ENCODE measurements at places on chromosomes 11 and 22.
A peak's percentile ranks its signal among the peaks of the same experiment; 100 is the strongest.

DNA sequence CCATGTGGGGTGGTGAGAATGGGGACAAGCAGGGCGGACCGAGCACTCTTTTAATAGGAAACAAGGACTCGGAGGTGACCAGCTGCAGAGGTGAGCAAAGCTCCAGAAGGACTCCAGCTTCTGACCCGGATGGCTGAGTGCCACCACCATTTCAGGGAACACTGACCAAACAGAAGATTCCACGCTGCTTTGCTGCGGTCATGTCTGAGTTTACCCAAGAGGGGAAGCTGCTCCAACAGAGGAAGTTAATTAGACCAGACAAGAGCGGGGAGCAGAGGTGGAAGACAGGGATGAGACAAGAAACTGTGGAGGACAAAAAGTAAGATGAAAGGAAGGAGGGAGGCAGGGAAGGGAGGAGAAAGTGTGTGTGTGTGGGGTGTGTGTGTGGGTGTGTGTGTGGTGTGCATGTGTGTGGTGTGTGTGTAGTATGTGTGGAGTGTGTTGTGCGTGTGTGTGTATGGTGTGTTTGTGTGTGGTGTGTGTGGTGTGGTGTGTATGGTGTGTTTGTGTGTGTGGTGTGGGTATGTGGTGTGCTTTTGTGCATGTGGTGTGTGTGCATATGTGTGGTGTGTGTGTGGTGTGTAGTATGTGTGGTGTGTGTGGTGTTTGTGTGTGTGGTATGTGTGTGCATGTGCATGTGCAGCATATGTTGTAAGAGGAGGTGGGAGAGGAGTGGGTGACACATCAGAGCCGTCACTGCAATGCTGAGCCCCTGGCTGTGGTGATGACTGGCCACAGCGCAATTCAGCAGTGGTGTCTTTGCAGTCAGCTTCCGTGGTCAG, 82.2 kb upstream of the AKIP1 start:
- no peak for DNase-seq

DNA sequence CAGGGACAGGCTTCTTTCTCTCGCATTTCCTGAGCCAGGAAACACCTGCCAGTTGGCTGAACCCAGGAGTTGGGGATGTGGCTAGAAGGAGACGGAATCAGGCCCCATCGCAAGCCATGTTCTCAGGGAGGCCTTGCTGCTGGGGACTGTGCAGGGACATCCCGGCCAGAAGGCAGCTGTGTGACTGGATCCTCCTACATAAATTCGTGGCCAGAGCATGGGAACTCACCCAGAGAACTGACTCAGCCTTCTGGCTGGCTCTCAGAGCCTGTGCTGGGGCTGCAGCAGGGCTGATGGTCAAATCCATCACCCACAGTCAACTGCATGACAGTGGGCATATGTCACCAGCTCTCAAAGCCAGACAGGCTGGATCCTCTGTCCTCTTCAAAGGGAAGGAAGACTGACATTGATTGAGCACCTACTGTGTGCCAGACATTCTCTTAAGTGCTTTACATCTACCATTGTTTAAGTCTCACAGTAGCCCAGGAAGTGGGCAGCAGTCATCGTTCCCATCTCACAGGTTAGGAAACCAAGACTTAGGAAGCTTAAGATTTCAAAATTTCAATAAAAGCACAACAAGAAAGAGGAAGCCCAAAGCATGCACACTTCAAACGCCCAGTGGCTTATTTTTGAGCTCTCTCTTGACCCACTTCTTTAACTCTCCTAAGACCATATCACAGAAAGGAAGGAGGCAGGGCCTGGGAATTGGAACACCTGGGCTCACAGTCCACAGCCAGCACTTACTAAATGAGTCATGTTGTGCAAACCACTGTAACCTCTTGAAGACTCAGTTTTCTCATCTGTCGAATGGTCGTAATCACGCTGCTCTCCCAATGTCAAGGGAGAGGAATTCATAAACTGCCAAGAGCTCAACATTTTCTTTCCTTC, 30.9 kb upstream of the CACNG2 start:
- DNase-seq: no peak

DNA sequence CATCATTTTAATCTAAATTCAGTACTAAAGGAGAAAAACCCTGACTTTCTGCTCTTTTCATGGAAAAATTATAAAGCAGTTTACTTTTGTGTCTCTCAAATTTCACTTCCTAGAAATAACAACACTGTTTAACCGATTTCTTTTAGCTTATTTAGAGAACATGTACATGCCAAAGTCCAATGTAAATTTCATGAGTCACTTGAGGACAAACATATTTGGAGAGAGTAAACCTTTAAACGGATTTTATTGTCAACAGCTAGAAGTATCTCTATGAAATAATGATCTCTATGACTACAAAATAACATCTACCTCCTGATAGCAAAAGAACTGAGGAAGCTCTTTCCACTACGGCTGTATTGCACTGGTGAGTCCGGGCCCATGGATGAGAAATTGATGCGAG, 46.3 kb upstream of the SLC22A25 start:
- DNase-seq: no peak

GRCh38 chr11:10744206-10744605, 6.8 kb upstream of the CTR9 start:
- no peak for DNase-seq

DNA sequence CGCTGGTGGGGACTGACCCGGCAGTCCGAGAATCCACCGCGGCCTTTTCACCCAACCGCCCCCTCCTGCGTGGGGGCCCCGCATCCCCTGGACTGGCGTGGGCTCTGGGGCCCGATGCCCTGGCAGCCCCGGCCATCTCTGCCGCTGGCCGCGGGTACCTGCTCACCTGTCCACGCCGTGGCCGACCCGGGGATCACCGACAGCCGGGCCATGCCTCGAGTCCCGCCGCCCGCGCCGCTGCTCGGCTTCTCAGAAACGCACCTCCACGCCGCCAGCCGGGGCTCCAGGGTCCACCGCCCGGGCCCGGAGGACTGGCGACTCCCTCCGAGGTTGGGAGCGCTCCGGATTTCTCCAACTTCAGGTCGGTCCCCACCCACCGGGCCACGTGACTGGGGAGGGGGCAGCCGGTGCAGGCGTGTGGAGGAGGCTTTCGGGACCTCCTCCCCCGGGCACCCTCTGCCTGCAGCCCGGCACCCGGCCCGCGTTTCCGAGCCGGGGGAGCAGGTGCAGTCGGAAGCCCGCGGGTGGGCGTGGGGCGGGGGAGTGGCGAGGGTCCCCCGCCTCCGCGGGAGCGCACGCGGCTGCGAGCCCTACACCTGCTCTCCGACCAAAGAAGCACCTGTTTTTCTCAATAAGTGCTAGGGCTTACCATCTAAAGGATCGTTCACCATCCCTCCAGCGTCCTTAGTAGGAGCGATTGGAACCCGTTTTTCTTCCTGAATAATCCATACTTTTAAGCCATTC, 554 bp upstream of the NRIP3 start:
- peak; percentile 17 for DNase-seq

- no peak for DNase-seq
These were observed 10.5 kb upstream of the MUC2 start for GRCh38 chr11:1064167-1064566.

DNA sequence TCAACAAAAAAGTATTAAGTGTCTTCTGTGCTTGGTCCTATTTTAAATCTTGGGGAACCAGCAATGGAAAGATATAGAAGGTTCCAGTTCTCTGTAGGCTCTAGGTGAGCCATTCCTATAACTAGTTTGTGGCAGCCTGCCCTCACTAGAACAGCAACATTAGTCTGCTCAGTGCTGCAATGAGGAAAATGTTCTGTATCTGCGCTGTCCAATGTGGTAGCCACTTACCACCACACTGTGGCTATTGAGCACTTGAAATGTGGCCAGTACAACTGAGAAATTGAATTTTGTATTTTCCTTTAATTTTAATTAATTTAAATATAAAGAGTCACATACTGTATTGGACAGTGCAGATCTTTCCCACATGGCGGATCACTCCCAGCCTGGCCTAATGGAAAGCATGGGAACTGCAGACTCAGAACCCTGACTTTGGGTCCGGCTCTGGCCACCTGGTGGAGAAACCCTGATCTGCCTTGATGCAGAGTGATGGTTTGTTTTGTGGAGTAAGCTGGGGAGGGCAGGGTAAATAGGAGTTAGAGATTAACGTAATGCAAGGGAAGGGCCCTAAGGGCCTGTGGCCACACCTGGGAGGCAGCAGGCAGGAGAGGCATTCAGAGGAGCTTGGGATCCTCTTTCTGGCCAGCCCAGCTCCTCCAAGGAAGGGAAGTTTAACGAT, 101.0 kb downstream of the ME3 start:
- peak; percentile 63 for DNase-seq

DNA sequence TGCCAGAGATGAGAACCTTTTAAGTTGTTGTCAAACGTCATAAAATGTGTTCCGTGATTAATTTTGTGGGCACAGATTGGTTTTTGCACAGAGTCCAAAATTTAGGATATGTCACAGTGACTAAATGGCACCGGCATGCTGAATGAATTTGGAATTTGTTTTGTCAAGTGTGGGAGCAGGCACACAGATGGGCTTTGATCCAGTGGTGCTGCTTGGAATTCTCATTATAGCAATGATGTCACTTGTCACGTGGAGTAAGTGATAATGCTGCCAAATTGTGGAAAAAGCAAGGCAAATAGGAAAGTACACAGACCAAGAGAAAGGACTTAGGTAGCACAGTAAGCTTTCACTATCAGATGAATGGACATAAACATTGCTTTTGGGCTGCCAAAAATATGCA, 8.0 kb upstream of the LIN7C start:
- DNase-seq: no peak

DNA sequence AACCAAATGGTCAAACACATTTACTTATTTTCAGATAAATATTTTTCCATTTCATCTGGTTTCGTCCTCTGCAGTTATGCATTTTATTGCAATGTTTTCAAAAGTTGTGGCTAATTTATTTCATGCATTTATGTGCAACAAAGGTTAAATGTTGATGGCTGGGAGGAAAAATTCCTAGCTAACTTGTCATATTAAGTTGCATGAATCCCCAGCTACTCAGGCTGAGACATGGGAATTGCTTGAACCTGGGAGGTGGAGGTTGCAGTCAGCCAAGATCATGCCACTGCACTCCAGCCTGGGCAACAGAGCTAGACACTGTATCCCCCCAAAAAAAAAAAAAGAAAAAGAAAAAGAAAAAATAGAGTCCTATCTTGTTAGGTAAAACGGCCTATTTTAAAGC, 1862.4 kb upstream of the RAG2 start:
- no peak for DNase-seq

GRCh38 chr11:71103266-71103665, 149.1 kb downstream of the SHANK2 start:
- DNase-seq: no peak

DNA sequence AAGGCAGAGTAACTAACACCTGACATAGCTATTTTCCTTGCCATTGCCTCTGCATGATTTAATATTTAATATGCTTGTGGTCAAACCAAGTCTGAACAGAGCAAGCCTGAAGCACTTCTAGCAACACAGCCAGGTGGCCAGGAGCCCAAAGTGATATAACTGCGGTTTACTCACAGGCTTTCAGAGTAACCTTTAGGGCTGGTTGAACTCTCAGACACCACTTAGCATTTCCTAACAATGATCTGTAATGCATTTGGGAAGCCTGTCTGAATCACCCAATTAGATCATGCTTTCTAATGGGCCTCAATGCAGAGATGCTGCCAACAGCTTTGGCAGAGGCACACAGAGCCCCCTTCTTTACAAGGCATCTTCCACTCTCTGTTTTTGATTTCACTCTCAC, 96.1 kb downstream of the FDX1 start:
- peak; percentile 1 for DNase-seq

- peak; percentile 72 for DNase-seq
These were observed 45.6 kb downstream of the BCR start for GRCh38 chr22:23225724-23226496.

DNA sequence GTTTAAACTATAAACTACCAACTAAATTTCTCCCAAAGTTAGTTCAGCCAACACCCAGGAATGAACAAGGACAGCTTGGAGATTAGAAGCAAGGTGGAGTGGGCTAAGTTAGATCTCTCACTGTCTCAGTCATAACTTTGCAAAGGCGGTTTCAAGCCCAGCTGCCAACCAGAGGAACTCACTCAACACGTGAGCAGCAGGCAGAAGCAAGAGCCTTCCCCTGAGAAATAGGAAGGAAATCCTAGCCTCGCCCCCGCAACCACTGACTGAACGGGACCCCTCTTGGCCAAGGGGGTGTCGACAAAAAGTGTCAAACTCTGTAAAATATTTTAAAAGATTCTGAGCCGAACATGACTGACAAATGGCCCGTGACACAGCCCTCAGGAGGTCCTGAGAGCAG, 4.4 kb upstream of the KRTAP5-9 start:
- no peak for DNase-seq

DNA sequence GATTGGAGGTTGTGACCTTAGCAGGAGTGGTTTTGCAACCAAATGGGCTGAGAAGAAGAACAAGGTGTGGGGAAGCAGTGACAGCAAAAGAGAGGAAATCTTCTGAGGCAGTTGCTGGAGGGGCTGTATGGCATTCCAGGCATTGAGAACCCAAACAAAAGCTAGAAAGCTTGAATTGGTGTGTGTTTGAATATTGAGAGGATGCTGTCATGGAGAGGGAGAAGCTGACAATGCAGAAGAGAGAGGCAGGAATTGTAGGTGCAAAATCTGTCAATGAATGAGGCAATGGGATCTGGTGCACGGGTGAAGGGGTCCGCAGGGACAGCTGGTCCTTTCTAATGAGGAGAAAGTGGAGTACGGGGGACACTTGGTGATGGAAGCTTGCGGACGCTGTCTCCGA, 123.4 kb downstream of the C11orf91 start:
- DNase-seq: no peak

- DNase-seq: no peak
These were observed 96.7 kb downstream of the SYN3 start for GRCh38 chr22:32961497-32961896.

- no peak for DNase-seq
These were observed 177.5 kb upstream of the ZBED5 start for GRCh38 chr11:11035331-11035730.

DNA sequence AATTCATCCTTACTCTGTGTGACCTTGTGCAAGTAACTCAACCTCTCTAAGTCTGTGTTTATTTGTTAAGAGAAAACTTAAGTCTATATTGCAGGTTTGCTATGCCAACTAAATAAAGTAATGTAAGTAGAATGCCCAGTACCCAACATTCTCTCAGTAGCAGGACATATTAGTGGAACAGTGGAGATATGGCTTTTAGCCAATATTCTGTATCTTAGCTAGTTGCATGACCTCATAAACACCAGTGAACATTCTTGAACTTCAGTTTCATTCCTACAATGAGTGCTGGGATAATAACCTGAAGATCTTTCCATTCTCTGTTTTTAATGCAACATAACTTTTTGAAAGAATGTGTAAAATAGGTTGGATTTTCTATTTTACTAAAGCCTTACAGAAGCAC, 77.0 kb downstream of the RAB38 start:
- DNase-seq: no peak

DNA sequence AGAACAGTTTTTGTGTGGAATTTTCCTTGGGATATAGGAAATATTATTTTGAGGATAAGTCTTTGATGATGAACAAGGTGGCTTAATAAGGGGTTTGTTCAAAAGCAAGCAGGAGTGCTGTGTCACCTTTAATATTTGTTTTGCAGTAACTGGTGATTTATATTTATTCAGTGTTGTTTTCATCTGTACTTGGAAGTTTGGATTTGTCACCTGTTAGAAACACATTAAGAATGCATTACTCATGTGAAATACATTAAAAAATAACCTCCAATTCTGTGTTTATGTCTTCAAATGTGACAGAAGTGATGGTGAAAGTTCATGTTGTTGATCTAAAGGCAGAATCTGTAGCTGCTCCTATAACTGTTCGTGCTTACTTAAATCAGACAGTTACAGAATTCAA, 70.5 kb downstream of the DKK3 start:
- DNase-seq: no peak

GRCh38 chr11:73240190-73240781, 22.2 kb downstream of the P2RY2 start:
- no peak for DNase-seq

GRCh38 chr11:123034597-123034996, 27.3 kb downstream of the HSPA8 start:
- no peak for DNase-seq

Data from K562 (cell line).